ENCODE measurements at places on chromosomes 13 and 19.

GRCh38 chr13:21231426-21231940 is 55.0 kb downstream of the MRPL57 start:
- DNase-seq: no peak

DNA sequence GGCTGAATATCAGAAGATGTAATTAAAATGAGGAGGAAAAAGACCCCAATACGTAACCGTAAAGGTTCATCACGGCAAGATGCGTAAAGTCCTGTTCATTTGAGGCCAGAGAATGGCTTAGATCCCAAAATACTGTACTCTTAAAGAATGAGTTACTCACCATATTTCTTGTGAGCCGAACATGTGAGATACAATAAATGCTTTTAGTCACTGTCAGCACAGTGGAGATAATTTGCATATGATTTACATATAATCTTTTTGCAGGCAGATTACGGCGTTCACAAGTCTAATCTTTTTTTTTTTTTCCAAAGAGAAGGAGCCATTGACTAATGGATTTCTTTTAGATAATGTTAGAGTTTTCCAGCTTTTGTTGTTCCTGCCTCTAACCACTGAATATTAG is 28.4 kb downstream of the AMER2 start:
- no peak for DNase-seq

DNA sequence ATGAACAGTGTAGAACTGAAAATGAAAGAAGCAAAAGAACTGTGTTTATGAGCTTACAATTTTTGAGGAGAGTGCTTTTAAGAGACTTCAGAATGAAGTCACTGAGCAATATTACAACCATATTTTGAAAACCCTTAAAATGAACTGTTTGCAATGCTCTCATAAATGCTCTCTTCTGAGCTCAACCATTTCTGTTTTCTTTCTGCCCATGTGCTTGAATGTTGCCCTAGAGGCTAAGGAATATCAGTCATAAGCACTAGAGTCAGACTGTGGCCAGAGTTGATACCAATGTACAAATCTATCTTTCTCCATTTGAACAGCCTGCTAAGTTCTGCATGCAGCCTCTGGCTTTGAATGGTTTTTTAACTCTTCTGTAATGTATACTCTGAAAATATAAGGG is 1092.8 kb downstream of the PCDH9 start:
- no peak for DNase-seq

DNA sequence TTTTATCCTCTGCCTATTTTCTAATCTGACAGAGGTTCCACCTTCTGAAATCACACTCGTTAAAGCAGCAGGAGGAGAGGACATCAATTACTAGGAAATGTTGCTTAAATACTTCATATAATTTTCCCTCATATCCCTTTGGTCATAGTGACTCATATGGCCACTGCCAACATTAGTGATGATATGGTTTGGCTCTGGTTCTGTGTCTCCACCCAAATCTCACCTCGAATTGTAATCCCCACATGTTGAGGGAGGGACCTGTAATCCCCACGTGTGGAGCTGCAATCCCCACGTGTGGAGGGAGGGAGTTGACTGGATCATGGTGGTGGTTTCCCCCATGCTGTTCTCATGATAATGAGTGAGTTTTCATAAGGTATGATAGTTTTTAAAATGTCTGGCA is 618.4 kb upstream of the SLITRK5 start:
- DNase-seq: no peak

- DNase-seq: no peak
Measured at GRCh38 chr13:98563071-98563470, 13.8 kb downstream of the STK24 start.

DNA sequence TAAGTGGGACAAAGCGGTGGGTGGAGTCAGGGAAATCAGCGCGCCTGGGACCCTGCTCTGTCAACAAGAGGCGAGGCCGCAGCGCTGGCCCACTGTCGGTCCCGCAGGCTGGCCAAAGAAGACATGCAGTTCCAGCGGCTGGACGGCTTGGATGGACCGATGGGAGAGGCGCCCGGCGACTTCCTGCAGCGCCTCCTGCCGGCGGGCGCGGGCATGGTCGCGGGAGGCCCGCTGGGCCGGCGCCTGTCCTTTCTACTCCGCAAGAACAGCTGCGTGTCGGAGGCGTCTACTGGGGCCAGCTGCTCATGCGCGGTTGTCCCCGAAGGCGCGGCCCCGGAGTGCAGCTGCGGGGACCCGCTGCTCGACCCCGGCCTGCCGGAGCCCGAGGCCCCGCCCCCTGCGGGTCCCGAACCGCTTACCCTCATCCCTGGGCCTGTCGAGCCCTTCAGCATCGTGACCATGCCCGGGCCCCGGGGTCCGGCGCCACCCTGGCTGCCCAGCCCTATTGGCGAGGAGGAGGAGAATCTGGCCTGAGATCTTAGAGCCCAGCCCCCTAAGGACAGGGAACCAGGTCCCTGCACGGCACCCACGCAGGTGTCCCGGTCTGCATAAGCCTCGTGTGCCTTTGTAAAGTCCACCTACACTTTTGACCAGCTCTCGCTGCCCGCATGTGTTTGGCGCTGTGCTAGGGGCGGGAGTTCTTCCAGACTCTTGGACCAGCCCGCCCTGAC is 6.1 kb downstream of the BEST2 start:
- peak; percentile 34 for DNase-seq

- no peak for DNase-seq
Measured at GRCh38 chr13:95497381-95497807, 55.1 kb upstream of the CLDN10 start.

DNA sequence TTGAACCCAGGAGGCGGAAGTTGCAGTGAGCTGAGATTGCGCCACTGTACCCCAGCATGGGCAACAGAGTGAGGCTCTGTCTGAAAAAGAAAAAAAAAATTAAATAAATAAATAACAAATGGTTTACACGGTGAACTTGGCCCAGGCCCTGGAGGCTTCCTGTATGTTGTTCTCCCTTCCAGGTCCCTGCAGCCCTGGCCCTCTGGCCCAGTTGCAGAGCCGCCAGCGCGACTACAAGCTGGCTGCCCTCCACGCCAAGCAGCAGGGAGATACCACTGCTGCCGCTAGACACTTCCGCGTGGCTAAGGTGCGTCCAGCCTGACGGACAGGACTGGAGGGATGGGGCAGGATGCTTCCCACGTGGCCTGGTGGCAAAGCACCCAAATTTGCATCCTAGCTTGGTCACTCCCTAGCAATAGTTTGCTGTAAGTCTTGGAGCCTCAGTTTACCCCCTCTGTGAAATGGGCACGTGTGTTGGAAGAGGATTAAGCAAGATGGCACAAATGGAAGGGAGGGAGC is 11.9 kb downstream of the CC2D1A start:
- no peak for DNase-seq

GRCh38 chr19:3673506-3674439 is 26.5 kb downstream of the PIP5K1C start:
- DNase-seq: no peak

GRCh38 chr19:15398501-15399233 is 19.1 kb upstream of the AKAP8 start:
- DNase-seq: no peak

DNA sequence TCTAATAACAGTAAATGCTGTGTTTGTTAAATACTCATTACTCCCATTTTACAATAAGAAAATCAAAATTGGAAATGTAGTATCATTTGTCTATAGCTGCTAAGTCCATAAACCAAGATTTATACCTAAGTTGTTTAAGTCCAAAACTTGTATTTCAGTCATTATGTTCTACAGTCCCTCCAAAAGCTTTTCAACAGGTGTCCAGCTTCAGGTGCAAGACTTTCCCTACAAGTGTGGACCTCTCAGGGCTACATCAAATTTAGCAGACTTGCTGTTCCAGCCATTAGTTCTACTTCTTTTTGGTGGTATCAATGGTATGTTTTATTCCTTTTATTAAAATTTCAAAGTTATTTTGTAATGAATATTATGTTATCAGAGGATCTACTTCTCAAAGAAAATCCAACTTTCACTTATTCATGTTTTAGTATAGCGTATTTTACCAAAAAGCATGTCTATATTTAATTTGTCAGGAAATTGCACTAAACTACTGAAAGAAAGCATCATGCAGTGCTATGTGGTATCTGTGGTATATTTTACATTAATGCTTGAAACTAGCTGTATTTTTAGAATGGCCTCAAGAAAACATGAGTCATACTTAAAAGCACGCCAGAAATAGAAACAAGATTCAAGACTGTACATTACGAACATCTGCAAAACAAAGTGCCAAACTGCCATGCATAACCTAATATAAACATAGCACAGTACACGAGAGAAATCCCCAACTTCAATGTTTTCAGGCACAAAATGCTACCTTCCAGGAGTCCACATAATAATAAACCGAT is 44.5 kb downstream of the VWA8 start:
- DNase-seq: no peak

DNA sequence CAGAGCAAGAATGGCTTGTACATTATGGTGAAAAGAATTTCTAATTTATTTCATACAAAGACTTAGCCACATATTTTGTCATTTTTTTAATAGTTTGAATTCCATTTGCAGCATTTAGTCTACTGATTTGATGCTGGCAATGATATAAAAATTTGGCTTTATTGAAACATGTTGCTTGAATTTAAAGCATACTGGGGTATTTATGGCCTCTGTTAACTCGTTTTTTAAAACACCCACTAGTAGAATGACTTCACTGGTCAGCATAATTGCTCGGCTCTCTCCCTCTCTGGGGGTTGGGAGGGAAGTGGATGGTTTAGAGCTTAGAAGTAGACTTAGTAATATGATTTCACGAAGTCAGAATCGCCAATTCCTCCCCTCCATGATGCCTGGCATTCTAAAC is 354.9 kb upstream of the HTR2A start:
- DNase-seq: no peak

DNA sequence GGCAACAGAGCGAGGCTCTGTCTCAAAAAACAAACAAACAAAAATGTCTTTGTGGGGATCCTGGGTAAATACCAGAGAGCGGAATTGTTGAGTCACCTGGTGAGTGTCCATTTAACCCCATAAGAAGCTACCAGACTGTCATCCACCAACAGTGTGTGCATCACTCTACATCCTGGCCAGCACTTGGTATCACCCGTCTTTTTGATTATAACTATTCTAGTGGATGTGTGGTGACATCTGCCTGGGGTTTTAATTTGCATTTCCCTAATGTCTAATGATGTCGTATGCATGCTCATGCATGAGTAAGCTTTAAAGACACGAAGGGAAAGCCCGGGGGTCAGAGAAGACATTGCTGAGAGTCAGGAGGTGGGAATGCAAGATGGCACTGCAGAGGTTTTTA is 126.7 kb upstream of the MRI1 start:
- no peak for DNase-seq

GRCh38 chr19:55087542-55087901 is 11.9 kb downstream of the EPS8L1 start:
- DNase-seq: no peak

DNA sequence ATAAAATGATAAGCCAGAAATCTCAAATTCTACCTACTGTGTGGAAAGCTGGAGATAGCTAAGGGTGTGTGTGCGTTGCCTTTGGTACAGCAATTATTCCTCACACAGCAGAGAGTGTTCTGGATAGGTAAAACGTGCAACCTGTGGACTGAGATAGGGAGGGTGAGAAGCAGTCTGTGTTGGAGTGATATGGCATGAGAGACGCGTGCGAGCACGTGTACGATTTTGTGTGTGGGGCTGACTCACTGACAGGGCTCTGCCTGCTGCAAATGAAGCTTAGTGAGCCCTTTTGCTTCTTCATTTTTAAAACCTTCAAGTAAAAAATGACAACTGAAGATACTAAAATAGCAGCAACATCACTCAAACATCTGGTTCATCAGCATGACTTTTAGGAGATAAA is 35.7 kb upstream of the SLC10A2 start:
- no peak for DNase-seq

- no peak for DNase-seq
Measured at GRCh38 chr19:2394442-2395292, 32.7 kb downstream of the TIMM13 start.

DNA sequence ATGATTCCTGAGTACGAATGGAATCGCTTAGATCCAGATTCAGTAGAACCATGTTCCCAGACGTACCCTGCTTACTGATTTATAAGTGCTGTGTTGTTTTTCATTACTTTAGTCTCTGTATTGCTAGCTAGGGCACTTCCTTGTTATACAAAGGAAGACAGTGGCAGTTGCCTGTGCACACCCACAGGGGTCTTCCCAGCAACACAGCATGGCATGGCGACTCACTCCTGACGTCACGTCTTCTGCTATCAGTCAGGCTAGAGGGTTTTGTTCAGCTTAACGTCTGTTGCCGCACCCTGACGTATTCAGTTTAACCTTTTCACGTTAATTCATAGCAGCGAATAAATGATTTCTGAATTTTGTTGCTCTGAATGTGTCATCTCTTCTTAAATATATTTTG is 295.1 kb downstream of the MYO16 start:
- no peak for DNase-seq

DNA sequence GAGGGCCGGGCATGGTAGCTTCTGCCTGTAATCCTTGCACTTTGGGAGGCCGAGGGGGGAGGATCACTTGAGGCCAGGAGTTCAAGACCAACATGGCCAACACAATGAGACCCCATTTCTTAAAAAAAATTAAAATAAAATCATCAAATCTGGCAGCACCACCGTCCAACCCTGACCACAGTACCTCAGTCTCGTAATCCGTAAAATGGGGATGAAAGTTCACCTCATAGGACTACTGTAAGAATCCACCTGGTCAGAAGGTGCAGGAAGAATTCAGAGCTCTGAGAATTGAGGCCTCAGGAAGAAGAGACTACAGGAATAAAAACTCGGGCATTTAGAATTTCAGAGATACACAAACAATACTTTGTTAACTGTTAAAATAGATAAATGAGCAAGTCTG is 3.1 kb downstream of the PPP1R13L start:
- DNase-seq: no peak

- DNase-seq: no peak
Measured at GRCh38 chr13:70623239-70623638, 515.0 kb upstream of the KLHL1 start.

DNA sequence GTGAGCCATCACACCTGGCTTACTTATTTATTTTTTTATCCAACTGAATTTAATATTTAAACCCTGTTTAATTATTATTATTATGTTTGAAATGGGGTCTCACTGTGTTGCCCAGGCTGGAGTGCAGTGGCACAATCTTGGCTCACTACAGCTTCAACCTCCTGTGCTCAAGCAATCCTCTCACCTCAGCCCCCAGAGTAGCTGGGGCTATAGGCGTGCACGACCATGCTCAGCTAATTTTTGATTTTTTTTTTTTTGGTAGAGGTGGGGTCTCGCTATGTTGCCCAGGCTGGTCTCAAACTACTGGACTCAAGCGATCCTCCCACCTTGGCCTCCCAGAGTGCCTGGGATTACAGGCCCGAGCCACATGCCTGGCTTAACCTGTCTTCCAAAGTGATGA is 32.5 kb downstream of the SPTBN4 start:
- DNase-seq: no peak

- no peak for DNase-seq
Measured at GRCh38 chr19:10817291-10818038, 18.5 kb downstream of the TMED1 start.

DNA sequence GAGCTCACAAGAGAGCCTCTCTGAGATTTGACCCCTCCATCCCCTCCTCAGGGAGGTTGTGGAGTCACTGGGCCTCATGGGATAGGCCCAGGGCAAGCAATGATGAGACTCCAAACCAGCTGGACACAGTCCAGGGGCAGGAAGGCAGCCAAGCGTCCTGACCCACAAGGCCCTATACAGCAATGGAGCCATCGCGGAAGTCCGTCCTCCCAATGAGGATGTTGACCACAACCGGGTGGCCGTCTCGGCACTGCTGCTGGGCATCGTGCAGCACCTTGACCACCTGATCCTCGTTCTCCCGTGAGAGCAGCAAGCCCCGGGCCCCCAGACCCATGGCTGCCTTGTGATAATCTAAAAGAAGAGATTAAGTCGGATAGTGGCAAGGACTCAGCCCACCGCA is 7.9 kb downstream of the SYDE1 start:
- DNase-seq: no peak
